Omental fat pad (tissue), 4 donors: ENCODE measurements at places on chromosomes 6 and 20.

- DNase-seq = no peak
Measured at GRCh38 chr6:113381959-113382358, 475.2 kb upstream of the MARCKS start.

DNA sequence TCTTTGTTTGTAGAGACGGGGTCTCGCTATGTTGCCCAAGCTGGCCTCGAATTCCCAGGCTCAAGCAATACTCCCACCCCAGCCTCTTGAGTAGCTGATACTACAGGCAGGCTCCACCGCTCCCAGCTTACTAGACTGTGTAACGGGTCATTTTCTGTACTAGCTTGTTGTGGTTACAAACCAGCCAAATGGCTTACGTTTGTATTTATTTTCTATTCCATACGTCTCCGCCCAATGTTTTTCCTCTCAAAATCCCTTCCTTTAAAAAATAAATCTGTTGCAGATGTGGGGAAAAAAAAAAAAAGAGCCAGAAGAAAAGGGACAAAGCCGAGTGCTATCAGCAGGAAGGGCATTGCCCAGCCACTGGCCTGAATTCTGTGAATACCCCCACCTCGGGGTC, 41.6 kb downstream of the PRND start:
- DNase-seq = no peak

DNA sequence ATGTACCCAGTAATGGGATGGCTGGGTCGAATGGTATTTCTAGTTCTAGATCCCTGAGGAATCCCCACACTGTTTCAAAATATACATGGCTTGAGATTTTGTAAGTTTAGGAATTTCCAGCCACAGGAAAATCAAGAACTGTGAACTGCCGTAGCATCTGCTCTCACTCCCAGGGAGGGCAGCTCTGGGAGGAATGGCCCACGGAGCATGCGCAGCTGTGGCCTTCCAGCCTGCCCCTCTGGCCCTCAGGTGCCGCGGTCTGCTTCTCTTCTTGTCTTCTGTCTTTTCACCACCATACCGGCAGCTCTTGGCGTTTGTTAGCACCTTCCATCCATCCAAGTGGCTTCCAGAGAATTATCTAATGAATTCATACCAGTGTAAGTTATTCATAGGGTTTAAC, 19.9 kb upstream of the EXOC2 start:
- no peak for DNase-seq

DNA sequence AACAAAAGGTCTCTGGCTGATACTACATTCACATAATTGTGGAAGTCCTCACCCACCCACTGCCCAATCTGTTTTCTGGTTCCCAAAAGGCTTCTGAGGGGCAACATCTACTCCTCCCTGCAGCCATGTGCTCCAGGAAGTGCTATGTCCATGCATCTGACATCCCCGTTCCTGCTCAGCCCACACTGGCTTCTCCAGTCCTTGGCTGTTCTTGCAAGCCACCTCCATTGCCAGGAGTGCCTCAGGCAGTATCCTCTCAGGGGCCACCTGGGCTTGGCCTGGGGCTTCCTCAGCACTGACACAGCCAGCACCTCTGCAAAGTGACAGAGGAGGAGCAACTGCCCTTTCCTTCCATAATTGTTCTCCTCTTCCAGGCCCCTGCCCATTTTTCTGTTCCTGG, 18.3 kb downstream of the ARHGAP18 start:
- DNase-seq = no peak

DNA sequence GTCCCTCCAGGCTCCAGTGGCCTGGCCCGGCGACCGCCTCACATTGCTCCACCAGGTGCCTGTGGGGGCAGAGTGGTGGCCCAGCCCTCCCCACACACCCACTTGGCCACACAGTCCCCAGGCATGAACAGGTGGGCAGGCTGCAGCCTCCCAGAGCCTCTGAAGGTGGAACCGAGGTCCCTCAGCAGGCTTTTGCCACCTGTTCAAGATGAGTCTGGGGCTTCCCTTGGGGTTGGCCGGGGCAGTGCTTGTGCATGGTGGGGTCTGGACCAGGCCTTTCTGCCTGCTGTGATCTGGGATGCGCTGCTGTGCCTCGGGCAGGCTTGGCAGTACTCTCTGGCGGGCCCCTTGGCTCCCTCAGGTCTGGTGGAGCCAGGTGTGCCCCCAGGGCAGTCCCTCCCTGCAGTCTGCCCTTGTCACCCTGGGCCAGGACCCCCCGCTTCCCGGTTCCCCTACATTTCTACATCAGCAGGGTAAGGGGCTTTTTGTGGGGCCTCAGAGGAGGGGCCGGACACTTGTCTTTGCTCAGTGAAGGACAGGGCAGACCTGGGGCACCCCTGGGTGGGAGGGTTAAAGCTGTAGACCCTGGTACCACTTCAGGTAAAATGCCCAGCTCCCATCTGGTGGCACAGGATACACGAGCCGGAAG, 2.7 kb upstream of the COL9A3 start:
- DNase-seq = no peak

DNA sequence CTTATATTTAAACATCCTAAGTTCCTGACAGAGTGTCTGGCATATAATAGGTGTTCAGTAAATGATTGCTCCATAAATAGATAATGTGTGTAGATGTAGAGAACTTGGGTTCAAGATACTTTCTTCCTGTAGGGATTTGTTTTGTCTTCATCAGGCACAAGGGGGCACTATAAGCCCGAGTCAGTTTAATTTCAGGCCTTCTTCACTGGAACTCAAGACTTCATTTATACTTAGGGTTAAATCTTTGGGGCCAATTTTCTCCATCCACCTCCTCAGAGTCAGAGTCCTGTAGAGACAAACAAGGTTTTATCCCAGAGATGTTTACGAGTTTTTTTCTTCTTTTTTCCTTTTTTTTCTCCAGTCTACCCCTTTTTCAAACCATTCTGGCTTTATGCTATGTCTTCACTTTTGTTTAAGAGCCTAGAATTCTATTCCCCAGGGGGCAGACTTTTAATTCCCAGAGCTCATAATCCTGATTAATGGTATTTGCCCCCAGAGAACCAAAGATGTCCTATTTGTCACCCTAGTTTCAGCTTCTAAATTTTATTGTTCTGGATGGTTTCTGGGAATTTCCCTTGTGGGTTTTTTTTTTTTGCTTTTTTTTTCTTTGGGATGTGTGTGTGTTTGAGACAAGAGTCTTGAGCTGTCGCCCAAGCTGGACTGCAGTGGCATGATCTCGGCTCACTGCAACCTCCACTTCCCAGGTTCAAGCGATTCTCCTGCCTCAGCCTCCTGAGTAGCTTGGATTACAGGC, 88.4 kb downstream of the HFE start:
- DNase-seq = no peak

DNA sequence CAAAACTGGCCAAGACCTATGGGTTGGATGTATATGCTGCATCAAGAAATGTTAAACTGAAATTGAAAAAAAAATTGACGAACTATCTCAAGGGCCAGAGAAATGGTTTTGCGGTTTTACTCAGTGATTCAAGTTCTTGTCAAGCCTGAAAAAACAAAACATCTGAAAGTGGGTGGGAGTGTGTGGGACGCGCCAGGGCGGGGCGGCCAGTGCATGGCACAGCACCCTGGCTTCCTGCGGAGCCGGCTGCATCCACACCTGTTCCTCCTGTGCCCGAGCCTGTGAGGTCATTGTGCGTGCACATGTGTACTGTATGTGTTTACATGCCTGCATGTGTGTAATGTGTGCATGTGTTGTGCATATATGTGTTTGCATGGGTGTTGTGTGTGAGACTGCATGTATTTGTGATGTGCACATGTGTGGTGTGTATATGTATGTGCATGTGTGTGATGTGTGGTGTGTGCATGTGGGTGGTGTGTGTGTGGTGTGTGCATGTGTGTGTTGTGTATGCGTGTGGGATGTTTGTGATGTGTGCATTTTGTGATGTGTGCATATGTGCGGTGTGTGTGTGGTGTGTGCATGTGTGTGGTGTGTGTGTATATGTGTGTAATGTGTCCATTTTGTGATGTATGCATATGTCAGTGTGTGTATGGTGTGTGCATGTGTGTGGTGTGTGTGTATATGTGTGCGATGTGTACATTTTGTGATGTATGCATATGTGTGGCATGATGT, 59.8 kb downstream of the CDH4 start:
- DNase-seq = no peak

DNA sequence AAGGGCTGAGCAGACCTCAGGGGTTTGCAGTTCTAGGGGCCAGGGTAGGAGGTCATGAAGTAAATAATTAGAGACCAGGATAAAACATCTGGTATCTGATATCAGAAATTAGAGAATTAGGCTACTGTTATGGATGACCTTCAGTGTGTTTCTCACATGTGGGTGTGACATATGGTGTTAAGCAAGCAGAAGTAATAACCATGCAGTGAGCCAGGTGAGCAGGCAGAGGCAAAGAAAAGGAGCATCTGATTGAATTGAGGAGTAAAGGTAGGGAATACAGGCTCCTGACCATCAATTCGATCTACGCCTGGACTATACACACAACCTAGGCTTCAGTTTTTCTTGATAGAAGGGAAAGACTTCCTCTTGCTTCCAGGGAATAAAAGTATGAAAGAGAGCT, 34.7 kb upstream of the MAP3K7 start:
- no peak for DNase-seq

- DNase-seq = no peak
Measured at GRCh38 chr6:158628542-158628941, 16.0 kb downstream of the DYNLT1 start.

DNA sequence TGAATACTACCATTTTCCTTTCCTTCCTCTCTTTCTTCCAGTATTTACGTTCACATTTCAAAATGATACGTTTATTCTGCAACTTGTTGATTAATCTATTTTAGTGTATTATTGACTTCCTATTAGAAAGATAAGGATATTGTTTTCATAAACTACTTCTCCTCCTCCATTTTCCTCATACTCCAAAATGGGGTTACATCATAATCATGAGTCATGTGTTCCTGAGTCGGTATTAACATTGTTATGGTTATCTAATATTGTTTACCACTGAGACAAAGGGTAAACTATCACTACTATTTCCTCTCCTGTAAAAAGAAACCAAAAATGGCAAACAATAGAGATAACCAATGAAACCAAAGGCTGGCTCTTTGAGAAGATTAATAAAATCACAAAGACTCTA, 126.5 kb upstream of the CDYL start:
- no peak for DNase-seq

DNA sequence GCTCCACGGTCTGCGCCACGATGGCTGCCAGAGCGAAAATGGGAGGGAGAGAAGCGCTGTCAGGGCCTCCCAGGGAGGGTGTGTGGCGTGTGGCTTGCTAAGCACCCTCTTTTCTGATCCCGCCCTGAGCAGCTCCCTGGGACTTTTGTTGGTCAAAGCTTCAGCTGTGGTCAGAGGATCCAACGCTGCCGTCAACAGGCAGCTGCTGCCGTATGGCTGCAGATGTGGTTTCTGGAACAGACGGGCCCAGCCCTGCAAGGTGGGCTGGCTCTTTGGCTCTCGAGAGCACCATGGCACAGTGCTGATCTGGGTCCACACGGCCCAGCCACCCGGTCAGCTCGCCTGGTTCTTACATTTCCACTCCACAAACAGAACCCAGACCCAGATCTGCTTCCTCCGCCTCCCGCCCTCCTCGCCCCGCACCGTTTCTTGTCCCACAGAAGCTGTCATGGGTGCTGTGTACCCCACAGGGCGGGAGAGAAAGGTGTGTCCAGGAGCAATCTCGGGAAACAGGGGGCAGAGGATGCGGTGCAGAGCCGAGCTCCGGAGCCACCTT, 86.0 kb upstream of the BHLHE23 start:
- no peak for DNase-seq

DNA sequence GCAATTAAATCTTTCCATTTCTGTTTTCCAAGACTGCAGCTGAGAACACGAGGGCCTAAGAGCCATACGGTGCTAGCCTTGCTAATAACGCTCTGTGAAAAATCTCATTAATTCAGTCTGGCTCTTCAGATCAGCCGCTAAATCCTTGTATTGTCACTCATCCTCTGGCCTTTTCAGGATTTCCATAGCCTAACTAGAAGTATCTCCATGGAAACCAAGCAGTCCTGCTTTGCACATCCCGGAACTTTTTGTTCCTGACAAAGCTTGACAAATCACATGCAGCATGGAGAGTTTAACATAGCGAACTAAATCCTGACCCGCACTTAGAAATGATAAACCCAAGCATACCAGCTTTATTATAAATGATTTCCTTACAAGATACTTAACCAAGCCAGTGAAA, 383.7 kb downstream of the CD83 start:
- DNase-seq = no peak

- DNase-seq = no peak
Measured at GRCh38 chr6:9523462-9523861, 891.4 kb downstream of the TFAP2A start.

DNA sequence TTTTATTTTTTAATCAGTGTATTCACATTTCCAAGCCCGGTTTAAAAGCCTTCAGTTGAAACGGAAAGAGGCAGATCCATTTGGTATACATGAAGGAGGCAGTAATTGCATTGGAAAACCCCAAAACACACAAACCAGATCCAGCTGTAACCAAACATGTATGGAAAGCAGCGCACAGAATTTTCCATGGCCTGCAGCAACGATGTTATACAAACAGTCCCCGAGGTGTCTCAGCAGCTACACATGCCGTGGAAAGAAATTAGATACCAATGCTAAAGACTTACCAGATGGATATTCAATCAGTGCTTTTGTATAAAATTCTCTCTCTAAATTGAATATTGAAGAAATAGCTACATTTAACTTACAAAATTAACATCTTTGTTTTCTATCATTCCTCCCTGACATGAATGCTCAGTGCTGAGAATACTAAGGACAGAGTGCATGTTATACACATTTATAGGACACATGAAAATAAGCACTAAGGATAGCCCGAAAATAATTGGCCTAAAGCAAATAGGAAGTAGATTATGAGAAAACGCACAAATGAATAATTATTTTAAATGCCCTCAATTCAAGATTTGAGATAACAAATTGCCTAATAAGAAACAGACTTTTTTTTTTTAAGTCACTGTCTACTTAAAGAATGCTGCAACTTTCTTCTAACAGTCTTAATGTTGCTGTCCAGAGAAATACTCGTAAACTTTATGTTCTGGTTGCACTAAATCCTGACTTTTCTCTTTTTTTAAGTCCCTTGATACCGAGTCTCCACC, 713.1 kb downstream of the HDGFL1 start:
- DNase-seq = no peak

- no peak for DNase-seq
Measured at GRCh38 chr6:158457616-158458278, 102.1 kb upstream of the TMEM181 start.

DNA sequence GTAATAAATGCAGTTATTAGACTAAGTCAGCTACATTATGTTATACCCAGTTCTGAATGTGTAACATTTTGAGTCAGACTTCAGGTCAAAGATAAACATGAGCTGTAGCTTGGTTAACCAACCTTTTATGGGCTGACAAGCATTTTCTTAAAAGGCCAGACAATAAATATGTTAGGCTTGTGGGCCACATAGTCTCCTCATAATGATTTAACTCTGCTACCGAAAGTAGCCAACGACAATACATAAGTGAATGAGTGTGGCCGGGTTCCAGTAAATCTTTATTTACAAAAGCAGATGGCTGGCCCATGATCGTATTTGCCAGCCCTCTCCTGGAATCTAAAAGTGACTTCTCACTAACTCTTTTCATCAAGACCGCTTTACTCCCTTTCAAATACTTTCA, 49.9 kb downstream of the ATG5 start:
- no peak for DNase-seq

GRCh38 chr20:60092729-60093128, 134.5 kb downstream of the CDH26 start:
- no peak for DNase-seq

GRCh38 chr20:34271956-34272355, 30.7 kb downstream of the ASIP start:
- no peak for DNase-seq
